CD8-positive, alpha-beta memory T cell (primary cell): ENCODE measurements at places on chromosomes 12 and 14. TPM values are rescaled to one million over a fixed set of nuclear protein-coding genes. Genes with fewer than 3 reads are reported as not detected.

DNA sequence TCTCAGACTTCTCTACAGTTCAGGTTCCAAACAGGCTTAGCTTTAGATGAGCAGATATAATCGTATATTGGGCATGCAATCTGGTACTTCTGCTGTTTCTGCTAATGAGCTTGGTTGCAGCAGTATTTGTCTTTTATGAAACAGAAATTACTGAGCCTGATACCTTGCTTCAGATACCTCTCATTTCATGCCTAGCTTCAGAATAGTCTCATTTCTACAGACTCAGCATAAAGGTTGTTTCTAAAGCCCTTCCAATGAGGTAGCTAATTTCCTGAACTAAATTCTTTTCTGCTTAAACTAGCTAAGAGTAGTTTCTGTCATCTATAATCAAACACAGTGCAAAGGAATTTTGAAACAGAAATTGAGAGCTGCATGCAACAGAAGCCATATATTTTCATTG, 275.0 kb upstream of the KITLG start:
- no peaks in the 10 kb centered on the region for H3K4me1 ChIP-seq
- no peak overlapping the region for H3K4me3 ChIP-seq
- no peaks in the 10 kb centered on the region for H3K36me3 ChIP-seq
- H3K27me3 ChIP-seq, result no peaks in the 10 kb centered on the region

ARHGAP9 gene
- 121 TPM for total RNA-seq

DNA sequence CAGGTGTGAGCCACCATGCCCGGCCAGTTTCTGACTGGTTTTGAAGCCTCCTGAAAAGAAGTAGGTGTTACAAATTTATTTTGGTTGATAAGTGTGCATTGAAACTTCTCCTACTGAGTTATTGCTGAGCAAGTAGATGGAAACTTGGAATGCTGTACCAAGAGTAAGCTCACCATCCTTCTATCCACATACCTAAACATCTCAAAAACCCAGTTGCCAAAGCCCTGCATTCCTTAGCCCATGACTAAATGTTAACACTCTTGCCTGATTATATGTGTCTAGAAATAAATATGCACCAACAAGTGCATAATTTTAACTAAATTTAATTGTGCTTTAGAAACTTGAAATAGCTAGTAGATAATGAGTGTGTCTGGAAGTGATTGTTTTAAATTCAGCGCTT, 357.8 kb downstream of the DUSP6 start:
- no peaks in the 10 kb centered on the region for H3K27me3 ChIP-seq
- H3K36me3 ChIP-seq, result no peaks in the 10 kb centered on the region
- no peak overlapping the region for H3K27ac ChIP-seq
- no peaks in the 10 kb centered on the region for H3K4me1 ChIP-seq
- H3K4me3 ChIP-seq, result no peak overlapping the region
- no peak for DNase-seq

GRCh38 chr14:99383472-99384449, 96.9 kb downstream of the SETD3 start:
- H3K27me3 ChIP-seq, result peaks cover 3% of the 10 kb centered on the region
- peaks cover 8% of the 10 kb centered on the region for H3K4me1 ChIP-seq
- H3K36me3 ChIP-seq, result no peaks in the 10 kb centered on the region
- no peak overlapping the region for H3K27ac ChIP-seq

DNA sequence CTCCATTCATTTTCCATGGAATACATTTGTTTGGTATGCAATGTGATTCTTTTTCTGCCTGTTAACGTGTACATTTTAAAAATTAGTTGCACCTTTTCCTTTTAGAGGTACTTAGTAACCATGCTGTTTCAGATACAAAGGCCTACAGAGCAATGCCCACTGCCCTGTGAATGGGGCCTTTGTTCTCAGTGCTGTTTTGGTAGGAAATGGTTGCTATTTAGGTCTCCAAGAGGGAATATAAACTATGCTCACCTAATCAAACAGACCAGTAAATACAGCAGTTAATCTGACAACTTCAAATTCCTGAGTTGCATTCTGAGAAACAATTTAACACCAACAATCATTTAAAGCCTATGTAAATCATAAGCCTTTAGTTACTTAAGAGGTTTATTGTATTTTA, 188.7 kb downstream of the BCAT1 start:
- no peaks in the 10 kb centered on the region for H3K4me1 ChIP-seq
- no peak overlapping the region for H3K27ac ChIP-seq
- no peak overlapping the region for H3K4me3 ChIP-seq

GRCh38 chr12:4107436-4107878, 166.1 kb upstream of the CCND2 start:
- peak; percentile 75 for DNase-seq
- no peaks in the 10 kb centered on the region for H3K36me3 ChIP-seq

DNA sequence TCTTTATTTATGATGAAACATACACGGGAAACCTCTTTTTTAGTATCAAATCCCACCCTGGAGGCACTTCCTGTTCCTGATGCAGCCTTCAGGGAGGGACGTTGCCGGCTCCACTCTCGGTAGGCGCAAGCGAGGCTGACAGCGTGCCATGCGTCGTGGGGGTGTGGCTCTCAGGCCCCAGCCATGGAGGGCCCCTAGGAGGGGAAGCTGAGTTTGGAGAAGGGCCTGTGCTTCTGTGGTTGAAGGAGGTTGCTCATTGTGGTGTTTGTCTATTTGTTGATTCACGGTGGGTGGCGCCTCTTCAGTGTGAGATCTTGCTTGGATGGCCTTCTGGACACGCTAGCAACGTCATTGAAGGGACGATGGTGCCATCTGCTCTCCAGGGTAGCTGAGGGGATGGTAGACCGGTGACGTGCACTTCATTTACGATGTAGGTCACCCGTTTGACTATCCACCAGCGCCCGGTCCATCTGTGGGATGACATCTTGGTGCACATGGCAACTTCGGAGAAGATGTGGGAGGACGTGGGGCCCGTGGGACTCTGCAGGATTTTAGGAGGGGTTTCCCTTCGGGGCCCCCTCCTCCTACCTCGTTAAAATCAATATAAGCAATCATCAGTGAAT, 126.3 kb upstream of the RTL1 start:
- no peaks in the 10 kb centered on the region for H3K36me3 ChIP-seq
- no peaks in the 10 kb centered on the region for H3K4me1 ChIP-seq
- no peak overlapping the region for H3K27ac ChIP-seq
- H3K4me3 ChIP-seq, result no peak overlapping the region

GLT8D2 gene
- total RNA-seq, result not detected

GRCh38 chr12:113238309-113238708, 17.0 kb downstream of the TPCN1 start:
- no peak overlapping the region for H3K4me3 ChIP-seq
- no peaks in the 10 kb centered on the region for H3K27me3 ChIP-seq
- H3K36me3 ChIP-seq, result peaks cover 9% of the 10 kb centered on the region

GRCh38 chr14:69037790-69038454, 58.8 kb upstream of the ACTN1 start:
- H3K27ac ChIP-seq, result no peak overlapping the region
- no peaks in the 10 kb centered on the region for H3K36me3 ChIP-seq

GRCh38 chr12:19299765-19300164, 139.5 kb upstream of the AEBP2 start:
- H3K4me1 ChIP-seq, result no peaks in the 10 kb centered on the region
- no peak for DNase-seq
- H3K27ac ChIP-seq, result no peak overlapping the region
- H3K4me3 ChIP-seq, result no peak overlapping the region
- no peaks in the 10 kb centered on the region for H3K27me3 ChIP-seq

GRCh38 chr14:38536376-38537038, 280.6 kb upstream of the CLEC14A start:
- H3K4me3 ChIP-seq, result no peak overlapping the region
- DNase-seq, result no peak
- H3K27me3 ChIP-seq, result no peaks in the 10 kb centered on the region
- H3K36me3 ChIP-seq, result no peaks in the 10 kb centered on the region
- H3K4me1 ChIP-seq, result no peaks in the 10 kb centered on the region

DNA sequence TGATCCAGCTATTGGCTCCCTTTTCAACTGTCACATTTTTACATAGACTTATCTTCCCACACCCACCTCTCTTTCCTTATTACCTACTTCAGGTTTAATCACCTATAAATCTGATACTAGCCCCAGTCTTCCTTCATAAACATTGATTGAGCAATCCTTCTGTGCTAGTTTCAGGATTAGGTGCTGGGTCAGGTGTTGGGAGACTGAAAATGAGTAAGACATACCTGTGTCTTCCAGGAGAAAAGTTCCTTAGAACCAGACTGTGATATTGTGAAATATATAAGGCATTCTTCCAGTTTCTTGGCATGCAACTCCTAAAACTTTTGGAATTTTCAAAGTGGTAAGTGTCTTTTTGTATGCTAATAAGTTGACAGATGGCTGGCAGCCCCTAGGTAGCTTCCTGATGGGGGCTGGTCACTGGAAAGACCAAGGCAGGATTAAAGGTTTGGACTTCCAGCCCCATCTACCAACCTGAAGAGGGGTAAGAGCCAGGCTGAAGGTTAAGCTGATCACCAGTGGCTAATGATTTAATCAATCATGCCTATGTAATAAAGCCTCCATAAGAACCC, 4.6 kb downstream of the ANO6 start:
- DNase-seq, result no peak
- no peaks in the 10 kb centered on the region for H3K27me3 ChIP-seq

NDUFA12 gene
- 149 TPM for total RNA-seq

DNA sequence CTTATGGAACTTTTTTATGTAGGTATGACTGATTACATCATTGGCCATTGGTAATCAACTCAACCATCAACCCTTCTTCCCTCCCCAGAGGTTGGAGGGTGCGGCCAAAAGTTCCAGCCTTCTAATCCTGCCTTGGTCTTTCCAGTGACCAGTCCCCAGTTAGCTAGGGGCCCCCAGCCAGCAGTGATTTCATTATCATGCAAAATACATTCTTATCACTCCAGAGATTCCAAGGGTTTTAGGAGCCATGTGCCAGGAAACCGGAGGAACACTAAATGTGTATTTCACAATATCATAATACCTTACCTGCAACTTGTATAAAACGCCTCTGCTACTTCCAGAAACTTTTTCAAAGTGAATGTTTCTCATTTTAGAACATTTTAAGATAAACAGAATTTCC, 181.5 kb upstream of the PELI2 start:
- no peak overlapping the region for H3K4me3 ChIP-seq
- no peaks in the 10 kb centered on the region for H3K27me3 ChIP-seq
- no peaks in the 10 kb centered on the region for H3K4me1 ChIP-seq
- H3K36me3 ChIP-seq, result no peaks in the 10 kb centered on the region
- no peak overlapping the region for H3K27ac ChIP-seq
- DNase-seq, result no peak

FLVCR2 gene
- 2.6 TPM for total RNA-seq

TM7SF3 gene
- total RNA-seq, result 42.9 TPM

- no peaks in the 10 kb centered on the region for H3K36me3 ChIP-seq
- no peaks in the 10 kb centered on the region for H3K27me3 ChIP-seq
- no peak overlapping the region for H3K27ac ChIP-seq
Measured at GRCh38 chr12:10249690-10250455, 37.2 kb downstream of the GABARAPL1 start.

GRCh38 chr14:77822307-77822706, 22.4 kb downstream of the ADCK1 start:
- H3K4me1 ChIP-seq, result no peaks in the 10 kb centered on the region
- no peak overlapping the region for H3K4me3 ChIP-seq
- H3K27ac ChIP-seq, result no peak overlapping the region
- DNase-seq, result no peak
- H3K36me3 ChIP-seq, result peaks cover 4% of the 10 kb centered on the region

- no peak overlapping the region for H3K4me3 ChIP-seq
- H3K27me3 ChIP-seq, result no peaks in the 10 kb centered on the region
- DNase-seq, result no peak
- no peaks in the 10 kb centered on the region for H3K36me3 ChIP-seq
- H3K27ac ChIP-seq, result no peak overlapping the region
Measured at GRCh38 chr12:79938843-79939242, 3.9 kb upstream of the PPP1R12A start.

DNA sequence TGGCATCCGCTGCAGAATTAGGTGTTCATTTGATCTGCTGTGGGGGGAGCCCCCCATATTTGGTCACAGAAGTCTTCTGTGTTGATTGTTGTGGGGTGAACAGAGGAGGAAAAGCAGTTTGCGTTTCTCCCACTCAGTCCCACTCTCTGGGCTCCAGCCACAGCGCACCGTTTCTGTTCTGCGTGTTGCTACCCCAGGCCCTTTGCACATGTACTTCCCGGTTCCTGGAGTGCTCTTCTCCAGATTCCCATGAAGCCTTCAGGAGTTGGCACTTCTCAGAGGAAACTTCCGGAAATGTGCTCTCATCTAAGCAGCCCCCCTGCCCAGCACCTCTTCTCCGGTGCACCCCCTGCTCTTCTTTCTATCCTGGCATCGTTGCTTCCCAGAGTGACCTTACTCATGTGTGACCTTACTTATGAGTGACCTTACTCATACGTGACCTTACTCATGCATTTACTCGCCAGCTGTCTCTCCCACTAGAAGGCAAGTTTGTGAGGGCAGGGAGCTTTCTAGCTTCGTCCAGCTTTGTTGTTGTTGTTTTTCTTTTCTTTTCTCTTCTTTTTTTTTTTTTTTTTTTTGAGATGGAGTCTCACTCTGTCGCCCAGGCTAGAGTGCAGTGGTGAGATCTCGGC, 93.7 kb downstream of the SCARB1 start:
- H3K27ac ChIP-seq, result no peak overlapping the region
- no peaks in the 10 kb centered on the region for H3K36me3 ChIP-seq
- no peak overlapping the region for H3K4me3 ChIP-seq
- no peaks in the 10 kb centered on the region for H3K27me3 ChIP-seq
- peaks cover 22% of the 10 kb centered on the region for H3K4me1 ChIP-seq

SMIM41 gene
- not detected for total RNA-seq

TAS2R43 gene
- total RNA-seq, result not detected

ISM2 gene
- total RNA-seq, result not detected

ISCU gene
- 113 TPM for total RNA-seq

- no peaks in the 10 kb centered on the region for H3K27me3 ChIP-seq
- DNase-seq, result no peak
- no peaks in the 10 kb centered on the region for H3K4me1 ChIP-seq
- H3K27ac ChIP-seq, result no peak overlapping the region
- peaks cover 6% of the 10 kb centered on the region for H3K36me3 ChIP-seq
- H3K4me3 ChIP-seq, result no peak overlapping the region
Measured at GRCh38 chr12:112182499-112182898, 57.1 kb downstream of the TRAFD1 start.

DNA sequence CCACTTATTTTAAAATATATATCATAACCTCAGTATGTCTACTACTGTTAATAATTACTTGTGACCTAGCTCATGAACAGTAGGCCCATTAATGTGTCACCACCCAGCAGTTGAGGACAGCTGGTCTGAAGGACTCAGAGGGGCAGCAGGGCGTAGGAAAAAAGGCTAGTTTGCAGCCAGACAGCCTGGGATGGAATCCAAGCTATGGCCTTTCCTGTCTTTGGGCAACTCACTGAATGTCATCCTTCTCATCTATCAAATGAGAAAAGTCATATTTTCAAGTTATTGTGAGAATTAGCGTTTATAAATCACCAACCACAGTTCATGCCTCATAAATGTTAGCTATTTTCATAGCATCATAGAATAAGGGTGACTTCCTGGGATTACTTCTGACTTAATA, 12.3 kb downstream of the DENND5B start:
- DNase-seq, result no peak
- H3K4me3 ChIP-seq, result no peak overlapping the region
- no peak overlapping the region for H3K27ac ChIP-seq

- H3K27me3 ChIP-seq, result no peaks in the 10 kb centered on the region
- H3K4me1 ChIP-seq, result no peaks in the 10 kb centered on the region
- DNase-seq, result no peak
- no peaks in the 10 kb centered on the region for H3K36me3 ChIP-seq
Measured at GRCh38 chr12:81147292-81147919, 69.5 kb downstream of the ACSS3 start.

MVK gene
- total RNA-seq, result 14.2 TPM

GRCh38 chr12:130795906-130796305, 43.1 kb downstream of the STX2 start:
- no peaks in the 10 kb centered on the region for H3K27me3 ChIP-seq
- H3K27ac ChIP-seq, result no peak overlapping the region
- no peak overlapping the region for H3K4me3 ChIP-seq
- H3K4me1 ChIP-seq, result no peaks in the 10 kb centered on the region

SLC7A8 gene
- 1.4 TPM for total RNA-seq
